ENCODE measurements at places on chromosomes 6 and 20.

GRCh38 chr6:21348146-21348503 is 245.4 kb upstream of the SOX4 start:
- no peak for DNase-seq

DNA sequence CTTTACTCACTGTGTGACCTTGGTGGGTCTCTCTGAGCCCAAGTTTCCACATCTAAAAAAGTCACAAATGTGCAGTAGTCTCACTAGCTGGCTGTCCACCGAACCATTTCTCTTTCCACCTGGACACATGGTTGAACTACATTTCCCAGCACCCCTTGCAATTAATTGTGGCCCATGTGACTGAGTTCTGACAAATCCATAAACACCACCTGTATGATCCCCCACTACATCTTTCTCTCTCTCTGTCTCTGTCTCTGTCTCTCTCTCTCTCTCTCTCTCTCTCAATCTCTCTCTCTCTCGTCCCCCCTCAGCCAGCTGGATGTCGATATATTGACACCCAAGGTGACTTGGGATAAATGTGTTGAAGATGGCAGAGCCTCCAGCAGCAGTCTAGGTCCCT is 42.8 kb downstream of the SNHG17 start:
- no peak for DNase-seq

GRCh38 chr6:142413111-142413510 is 111.3 kb downstream of the ADGRG6 start:
- DNase-seq, result no peak

DNA sequence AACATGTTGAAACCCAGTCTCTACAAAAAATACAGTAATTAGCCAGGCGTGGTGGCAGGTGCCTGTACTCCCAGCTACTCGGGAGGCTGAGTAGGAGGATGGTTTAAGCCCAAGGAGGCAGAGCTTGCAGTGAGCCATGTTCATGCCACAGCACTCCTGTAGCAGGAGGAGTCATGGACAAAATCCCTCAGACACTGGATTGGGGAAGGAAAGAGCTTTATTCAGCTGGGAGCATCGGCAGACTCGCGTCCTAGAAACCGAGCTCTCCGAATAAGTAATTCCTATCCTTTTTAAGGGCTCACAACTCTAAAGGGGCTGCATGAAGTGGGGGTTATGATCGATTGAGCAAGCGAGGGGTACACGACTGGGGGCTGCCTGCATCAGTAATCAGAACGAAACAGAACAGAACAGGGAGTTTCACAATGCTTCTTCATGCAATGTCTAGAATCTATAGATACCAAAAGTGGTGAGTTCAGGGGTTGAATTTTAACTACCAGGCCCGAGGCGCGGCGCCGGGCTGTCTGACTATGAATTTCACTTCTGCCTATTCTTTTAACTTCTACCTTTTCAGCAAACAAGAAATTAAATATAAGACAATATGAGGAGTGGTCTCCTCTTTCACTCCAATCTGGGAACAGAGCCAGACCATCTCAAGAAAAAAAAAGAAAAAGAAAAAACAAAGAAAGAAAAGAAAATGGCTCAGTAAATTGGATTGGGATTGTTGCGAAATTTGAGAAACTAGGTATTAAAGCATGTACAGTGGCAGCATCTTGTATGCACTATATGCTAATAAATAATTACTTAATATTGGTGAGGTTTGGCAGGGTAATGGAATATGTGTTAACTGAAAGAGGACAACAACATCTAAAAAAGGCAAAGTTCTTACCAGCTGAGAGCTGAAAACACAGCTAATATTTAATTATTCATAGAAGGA is 23.6 kb downstream of the HMGN4 start:
- no peak for DNase-seq

GRCh38 chr20:4635781-4636180 is 85.9 kb upstream of the PRND start:
- DNase-seq, result no peak

- DNase-seq, result no peak
Measured at GRCh38 chr6:53924277-53924676, 129.5 kb downstream of the LRRC1 start.

DNA sequence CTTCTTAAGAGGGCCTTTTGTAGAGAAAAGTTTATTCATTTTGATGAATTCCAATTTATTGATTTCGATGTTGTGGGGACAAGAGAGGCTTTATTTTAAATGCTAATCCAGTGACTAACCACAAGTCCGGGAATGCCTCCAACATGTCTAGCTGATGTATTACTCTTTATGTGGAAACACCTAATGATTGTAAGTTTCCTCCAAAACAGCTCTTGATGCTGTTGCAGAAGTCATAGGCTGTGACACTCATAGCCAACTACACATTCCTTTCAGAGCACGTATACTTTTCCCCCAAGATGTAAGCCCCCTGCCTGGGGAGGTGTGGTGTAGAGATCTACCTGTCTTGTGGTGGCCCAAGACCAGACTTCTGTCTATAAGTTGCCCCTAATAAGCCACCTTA is 61.3 kb upstream of the RNF24 start:
- DNase-seq, result no peak

DNA sequence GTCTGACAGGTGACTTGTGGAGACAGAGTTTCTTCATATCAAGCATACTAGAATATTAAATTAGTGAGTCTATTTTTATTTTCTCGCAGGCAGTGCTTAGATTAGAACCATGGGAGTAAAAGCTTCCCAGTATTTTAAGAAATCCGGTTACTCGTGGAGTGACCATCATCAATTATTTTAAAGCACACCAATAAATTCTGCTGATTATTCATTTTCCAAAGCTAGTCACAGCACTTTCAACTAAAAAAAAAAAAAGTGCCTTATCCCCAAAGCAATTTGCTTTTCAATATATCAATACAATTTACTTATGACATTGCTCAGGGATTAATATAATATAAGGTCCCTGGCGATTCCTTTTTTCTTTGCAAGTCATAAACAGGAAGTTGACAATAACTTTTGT is 26.3 kb upstream of the OLIG3 start:
- DNase-seq, result no peak

- no peak for DNase-seq
Measured at GRCh38 chr6:121998631-121999030, 400.8 kb upstream of the HSF2 start.

DNA sequence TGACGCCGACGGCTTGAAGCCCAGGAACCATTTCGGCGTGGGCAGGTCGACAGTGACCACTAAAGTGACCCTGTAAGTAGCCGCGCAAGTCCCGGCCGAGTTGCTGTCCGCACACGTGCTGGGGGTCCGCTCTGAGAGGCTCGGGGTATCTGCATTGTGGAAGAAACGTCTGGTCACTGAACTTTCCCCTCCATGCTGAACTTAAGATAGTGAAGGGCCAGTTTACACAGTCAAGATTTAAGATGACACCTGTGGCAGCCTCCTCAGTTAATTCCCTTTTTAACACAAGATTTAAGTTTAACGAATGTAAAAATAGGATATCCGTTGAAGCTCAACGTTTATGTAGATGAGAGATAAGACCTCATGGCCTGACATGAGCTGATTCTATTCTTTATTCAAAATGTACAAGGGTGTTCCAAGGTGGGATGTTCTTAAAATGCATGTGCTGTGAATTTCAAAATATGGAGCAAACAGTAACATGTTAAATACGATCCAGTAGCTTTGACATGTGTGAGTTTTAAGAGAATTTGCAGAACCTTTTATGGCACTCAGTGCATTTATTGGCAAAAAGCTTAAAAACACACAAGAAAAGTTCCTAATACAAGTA is 116.2 kb downstream of the RTN4IP1 start:
- DNase-seq, result no peak
